ENCODE measurements at places on chromosomes 3 and 15. TPM values are rescaled to one million over a fixed set of nuclear protein-coding genes. Genes with fewer than 3 reads are reported as not detected.

The POPDC2 gene
- polyA plus RNA-seq = 2.0 TPM

The GOLGA6D gene
- polyA plus RNA-seq = not detected

The ZNF35 gene
- 2.4 TPM for polyA plus RNA-seq

The ACAP2 gene
- 47.0 TPM for polyA plus RNA-seq

The PIERCE2 gene
- polyA plus RNA-seq = not detected

The RBPMS2 gene
- polyA plus RNA-seq = not detected

The WNT7A gene
- polyA plus RNA-seq = 1.5 TPM
